Glutamatergic neuron (in vitro differentiated cells): ENCODE measurements at places on chromosomes 4 and X. TPM values are rescaled to one million over a fixed set of nuclear protein-coding genes. Genes with fewer than 3 reads are reported as not detected.

Gene IQCM
- total RNA-seq = not detected

Gene FBXO8
- total RNA-seq = 23.1 TPM

Gene PGAM4
- total RNA-seq = not detected

Gene TRIM75
- total RNA-seq = 0.29 TPM

Gene COL4A5
- 3.2 TPM for total RNA-seq

Gene GAGE12C
- not detected for total RNA-seq

Gene PTPN13
- total RNA-seq = 44.1 TPM

Gene SLC4A4
- total RNA-seq = 0.86 TPM

Gene ZCCHC18
- 12.1 TPM for total RNA-seq

Gene MAB21L2
- 3.4 TPM for total RNA-seq

Gene LYAR
- 7.4 TPM for total RNA-seq

Gene GAGE12J
- not detected for total RNA-seq

Gene MAGEE1
- total RNA-seq = 7.1 TPM

Gene USP26
- total RNA-seq = not detected

Gene NXF2B
- 0.74 TPM for total RNA-seq

Gene MAEA
- total RNA-seq = 77.2 TPM

Gene MAML3
- 59.4 TPM for total RNA-seq

Gene CHRDL1
- 38.2 TPM for total RNA-seq

Gene GLRB
- total RNA-seq = 2.0 TPM

Gene ZXDB
- 4.9 TPM for total RNA-seq

Gene NPY2R
- not detected for total RNA-seq

Gene DSPP
- total RNA-seq = not detected

Gene GNRHR
- not detected for total RNA-seq

Gene PDGFRA
- 14.1 TPM for total RNA-seq

Gene MSANTD1
- 2.6 TPM for total RNA-seq

Gene PLP2
- total RNA-seq = 12.2 TPM

Gene ADH1C
- total RNA-seq = not detected

Gene PROM1
- 36.9 TPM for total RNA-seq

Gene ZRSR2
- 8.5 TPM for total RNA-seq

Gene H2BW2
- not detected for total RNA-seq

Gene SUPT20HL1
- not detected for total RNA-seq

Gene BLOC1S4
- 22.5 TPM for total RNA-seq

Gene XPNPEP2
- not detected for total RNA-seq

Gene HOPX
- total RNA-seq = 0.54 TPM

Gene TEX13D
- not detected for total RNA-seq

Gene RTL9
- total RNA-seq = 1.8 TPM

Gene CDS1
- total RNA-seq = 1.3 TPM

Gene BEX1
- 140 TPM for total RNA-seq

Gene ALB
- not detected for total RNA-seq
